ENCODE measurements at places on chromosomes 4 and X. TPM values are rescaled to one million over a fixed set of nuclear protein-coding genes. Genes with fewer than 3 reads are reported as not detected.

The HSFX4 gene
- total RNA-seq: not detected

The CACNA1F gene
- total RNA-seq: not detected

The NSUN7 gene
- 0.34 TPM for total RNA-seq

The RASL11B gene
- 1.6 TPM for total RNA-seq

The UGT2B15 gene
- not detected for total RNA-seq

The GABRA4 gene
- not detected for total RNA-seq

The GAGE2A gene
- not detected for total RNA-seq

The PAGE2B gene
- total RNA-seq: not detected
